Stomach (tissue), 19 donors: ENCODE measurements at places on chromosomes 4 and X. TPM values are rescaled to one million over a fixed set of nuclear protein-coding genes. Genes with fewer than 3 reads are reported as not detected.

Gene PLXNB3
- 6.0 TPM for polyA plus RNA-seq

Gene XAGE2
- polyA plus RNA-seq: not detected

Gene BCORL1
- polyA plus RNA-seq: 1.0 TPM

Gene HERC5
- 2.2 TPM for polyA plus RNA-seq

Gene PAGE2
- not detected for polyA plus RNA-seq
